Progenitor cell of endocrine pancreas (in vitro differentiated cells): ENCODE measurements at places on chromosomes 12 and 14. TPM values are rescaled to one million over a fixed set of nuclear protein-coding genes. Genes with fewer than 3 reads are reported as not detected.

DNA sequence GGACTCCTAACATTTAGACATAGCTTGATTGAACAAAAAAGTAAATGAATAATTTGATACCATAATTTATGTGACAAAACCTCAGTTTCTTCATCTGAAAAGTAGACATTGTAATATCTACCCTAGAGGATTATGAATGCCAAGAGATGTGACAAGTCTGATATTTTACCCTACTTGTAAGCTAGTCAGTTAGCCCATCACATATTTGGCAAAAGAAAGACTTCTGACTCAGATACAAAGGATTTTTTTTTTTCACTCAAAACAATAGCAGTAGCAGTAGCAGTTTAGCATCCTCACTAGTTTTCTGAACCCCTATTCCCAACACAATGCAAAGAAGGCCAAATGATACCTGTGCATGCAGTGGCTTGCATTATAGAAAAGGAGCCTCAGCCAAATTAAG, 377.3 kb upstream of the E2F7 start:
- DNase-seq: no peak

- no peak for DNase-seq
Measured at GRCh38 chr12:70052476-70052875, 190.8 kb upstream of the CNOT2 start.

GRCh38 chr12:11568762-11569478, 80.6 kb upstream of the ETV6 start:
- DNase-seq: no peak

DNA sequence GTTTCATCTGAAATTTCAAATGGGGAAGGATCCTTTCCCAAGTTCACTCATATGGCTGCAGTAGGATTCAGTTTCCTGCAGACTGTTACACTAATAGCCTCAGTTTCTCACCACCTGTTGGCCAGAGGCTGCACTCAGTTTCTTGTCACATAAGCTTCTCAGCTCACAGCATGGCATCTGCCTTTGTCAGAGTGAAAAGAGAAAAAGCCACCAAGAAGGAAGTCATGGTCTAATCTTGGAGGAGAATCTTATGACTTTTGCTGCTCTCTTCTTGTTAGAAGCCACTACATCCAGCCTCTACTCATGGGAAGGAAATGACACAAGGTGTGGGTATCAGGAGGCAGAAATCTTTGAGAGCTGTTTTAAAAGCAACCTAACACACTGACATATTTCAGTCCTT, 39.4 kb upstream of the BTG1 start:
- DNase-seq: no peak

DNA sequence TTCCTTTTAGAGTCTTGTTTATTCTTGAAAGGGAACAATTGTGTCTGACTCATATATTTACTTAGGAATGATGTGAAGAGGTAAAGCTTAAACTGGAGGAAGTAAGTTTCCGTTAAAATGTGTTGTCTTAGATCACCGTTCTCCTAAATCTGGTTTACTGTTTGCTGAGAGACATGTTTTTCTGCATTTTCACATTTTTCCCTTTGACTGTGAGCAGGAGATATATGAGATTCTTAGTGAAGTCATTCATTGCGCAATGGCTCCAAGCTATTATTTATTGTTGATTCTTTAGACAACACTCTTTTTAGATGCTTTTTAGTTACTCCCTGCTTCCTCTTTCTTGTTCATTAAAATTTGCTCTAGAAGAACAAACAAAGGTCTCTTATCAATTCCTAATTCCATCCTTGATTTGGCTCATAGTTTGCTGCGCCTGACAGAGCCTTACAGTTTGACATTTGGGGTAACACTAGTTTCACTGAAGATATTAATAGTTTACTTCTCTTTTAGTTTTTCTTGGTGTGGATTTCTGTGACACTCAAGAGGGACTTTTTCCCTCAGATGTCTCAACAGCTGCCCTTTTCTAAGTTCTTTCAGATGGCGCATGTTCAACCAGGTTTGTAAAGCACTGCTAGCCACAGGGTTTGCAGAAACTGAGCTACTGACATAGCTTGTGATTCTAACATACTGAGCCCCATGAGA, 11.4 kb downstream of the CLECL1 start:
- DNase-seq: no peak

DNA sequence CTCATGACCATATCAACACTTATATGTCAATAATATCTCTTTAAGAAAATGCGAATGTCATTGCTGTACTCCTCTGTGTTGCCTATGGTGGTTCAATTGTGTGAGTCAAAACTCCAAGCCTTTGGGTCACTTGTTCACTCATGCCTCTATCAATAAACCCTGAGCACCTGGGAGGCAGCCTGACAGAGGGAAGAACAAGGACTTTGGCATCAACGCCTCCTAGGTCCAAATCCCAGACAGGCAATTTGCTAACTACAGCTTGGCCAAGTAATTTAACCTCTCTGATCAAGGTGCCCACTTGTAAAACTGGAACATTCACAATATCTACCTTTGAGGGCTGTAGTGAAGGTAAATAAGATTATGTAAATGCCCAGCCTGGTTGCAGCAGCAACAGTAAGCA, 137.8 kb downstream of the SAMD4A start:
- DNase-seq: no peak

- DNase-seq: no peak
Measured at GRCh38 chr14:74977901-74978385, 22.5 kb upstream of the PGF start.

DNA sequence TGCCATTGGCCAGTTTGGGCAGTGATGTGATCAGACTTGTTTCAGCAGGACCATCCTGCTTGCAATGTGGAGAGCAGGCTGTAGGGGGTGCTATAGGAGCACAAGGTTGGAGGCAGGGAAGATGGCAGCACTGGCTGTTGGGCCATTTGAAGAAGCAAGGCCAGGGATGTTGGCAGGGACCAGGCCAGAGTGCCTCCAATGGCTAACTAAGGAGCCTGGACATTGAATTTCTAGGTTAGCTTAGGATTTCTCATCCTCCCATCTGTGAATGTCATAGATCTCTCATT, 23.5 kb downstream of the FGF23 start:
- peak; percentile 44 for DNase-seq

DNA sequence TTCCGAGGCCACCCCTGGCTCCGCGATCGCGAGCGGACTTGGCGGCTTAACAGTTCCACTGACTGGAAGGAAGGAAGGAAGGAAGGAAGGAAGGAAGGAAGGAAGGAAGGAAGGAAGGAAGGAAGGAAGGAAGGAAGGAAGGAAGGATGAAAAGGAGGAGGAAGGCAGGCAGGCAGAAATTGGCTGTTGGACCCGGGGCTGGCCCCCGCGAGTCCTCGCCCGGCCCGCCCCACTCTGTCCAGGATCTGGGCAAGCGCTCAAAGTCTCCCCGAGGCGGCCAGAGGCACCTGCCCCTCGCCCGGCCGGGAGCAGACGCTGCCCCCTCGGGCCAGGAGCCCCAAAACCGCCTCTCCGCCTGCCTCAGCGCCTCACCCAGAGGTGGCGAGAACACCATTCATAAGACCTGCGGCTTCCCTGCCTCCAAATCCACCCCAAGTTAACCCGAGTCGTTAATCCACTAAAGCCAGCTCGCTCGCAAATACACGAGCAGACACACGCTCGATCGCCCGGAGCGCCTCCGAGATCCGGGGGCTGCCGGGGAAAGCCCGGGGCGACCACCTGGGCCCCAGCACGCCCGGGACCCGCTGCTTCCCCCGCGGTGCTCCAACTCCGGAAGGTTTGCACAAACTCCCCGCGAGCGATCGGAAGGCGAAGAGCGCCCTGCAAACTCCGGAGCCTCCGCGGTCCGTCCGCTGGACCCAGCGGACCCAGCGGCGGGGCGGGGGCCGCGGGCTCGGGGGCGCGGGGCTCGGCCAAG, 844 bp downstream of the DPF3 start:
- peak; percentile 19 for DNase-seq

Gene PTHLH
- 0.93 and 1.3 TPM in 2 replicates for total RNA-seq

Gene CDKN3
- 20.2 and 20.5 TPM in 2 replicates for total RNA-seq

Gene DNAJC22
- total RNA-seq: 36.0 and 38.7 TPM in 2 replicates

Gene ETV6
- 49.7 and 55.2 TPM in 2 replicates for total RNA-seq

Gene A2M
- total RNA-seq: 1.1 and 2.0 TPM in 2 replicates

Gene INSM2
- total RNA-seq: 0.10 TPM in 1 of 2 replicates, not detected in the other

Gene TOMM20L
- total RNA-seq: 0.55 TPM in 1 of 2 replicates, not detected in the other

Gene RASSF9
- total RNA-seq: 3.3 and 4.0 TPM in 2 replicates

Gene CARMIL3
- total RNA-seq: 4.3 and 4.9 TPM in 2 replicates
